GM23338 (cell line): ENCODE measurements at places on chromosomes 12 and 14.
A peak's percentile ranks its signal among the peaks of the same experiment; 100 is the strongest.

DNA sequence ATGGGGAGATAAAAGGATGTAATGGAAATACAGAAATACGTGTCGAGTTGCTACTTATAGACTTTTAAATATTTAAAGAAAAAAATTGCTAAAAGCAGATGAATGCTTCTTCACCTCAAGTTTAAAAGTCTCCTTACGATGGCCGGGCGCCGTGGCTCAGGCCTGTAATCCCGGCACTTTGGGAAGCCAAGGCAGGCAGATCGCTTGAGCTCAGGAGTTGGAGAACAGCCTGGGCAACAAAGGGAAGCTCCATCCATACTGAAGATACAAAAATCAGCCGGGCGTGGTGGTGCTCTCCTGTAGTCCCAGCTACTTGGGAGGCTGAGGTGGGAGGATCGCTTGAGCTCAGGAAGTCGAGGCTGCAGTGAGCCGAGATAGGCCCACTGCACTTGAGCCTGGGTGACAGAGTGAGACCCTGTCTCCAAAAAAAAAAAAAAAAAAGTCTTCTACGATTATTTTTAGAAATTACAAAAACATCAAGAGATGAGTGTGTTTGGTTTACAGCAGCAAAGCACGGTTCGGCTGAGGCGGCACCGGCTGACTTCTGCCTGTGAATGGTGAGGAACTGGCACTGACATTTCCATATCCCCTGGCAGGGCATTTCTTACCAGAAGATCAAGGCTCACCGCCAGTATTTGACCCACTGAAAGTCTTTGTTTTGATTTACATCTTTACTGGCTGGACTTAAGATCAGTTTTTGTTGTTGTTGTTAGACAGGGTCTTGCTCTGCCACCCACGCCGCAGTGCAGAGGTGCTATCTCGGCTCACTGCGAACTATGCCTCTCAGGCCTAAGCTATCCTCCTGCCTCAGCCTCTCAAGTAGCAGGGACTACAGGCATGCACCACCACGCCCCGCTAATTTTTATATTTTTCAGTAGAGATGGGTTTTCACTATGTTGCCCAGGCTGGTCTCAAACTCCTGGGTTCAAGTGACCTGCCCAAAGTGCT lies 3.9 kb upstream of the MTA1 start:
- no peaks in the 10 kb centered on the region for H3K36me3 ChIP-seq
- no peak for DNase-seq
- H3K27ac ChIP-seq = no peak overlapping the region

DNA sequence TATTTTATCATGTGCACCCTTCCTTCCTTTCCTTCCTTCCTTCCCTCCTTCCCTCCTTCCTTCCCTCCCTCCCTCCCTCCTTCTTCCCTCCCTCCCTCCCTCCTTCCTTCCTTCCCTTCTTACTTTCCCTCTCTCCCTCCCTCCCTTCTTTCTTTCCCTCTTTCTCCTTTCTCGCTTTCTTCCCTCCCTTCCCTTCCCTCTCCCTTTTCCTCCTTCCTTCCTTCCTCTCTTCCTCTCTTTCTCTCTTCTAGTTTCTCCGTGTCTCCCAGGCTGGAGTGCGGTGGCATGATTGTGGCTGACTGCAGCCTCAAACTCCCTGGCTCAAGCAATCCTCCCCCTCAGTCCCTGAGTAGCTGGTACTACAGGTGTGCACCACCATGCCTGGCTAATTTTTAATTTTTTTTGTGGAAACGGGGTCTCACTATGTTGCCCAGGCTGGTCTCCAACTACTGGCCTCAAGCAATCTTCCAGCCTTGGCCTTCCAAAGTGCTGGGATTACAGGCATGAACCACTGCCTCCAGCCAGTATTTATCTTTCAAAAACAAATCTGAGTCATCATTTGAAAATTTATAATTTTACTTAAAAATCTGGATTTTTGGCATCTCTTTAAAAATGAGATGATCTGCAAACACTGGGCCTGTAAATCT lies 7.8 kb downstream of the C1RL start:
- H3K4me1 ChIP-seq = no peaks in the 10 kb centered on the region
- no peaks in the 10 kb centered on the region for H3K27me3 ChIP-seq
- H3K27ac ChIP-seq = no peak overlapping the region
- H3K36me3 ChIP-seq = no peaks in the 10 kb centered on the region

GRCh38 chr14:101834800-101835547 lies 73.5 kb downstream of the PPP2R5C start:
- no peak overlapping the region for H3K4me3 ChIP-seq
- no peak overlapping the region for H3K27ac ChIP-seq
- DNase-seq = no peak
- no peaks in the 10 kb centered on the region for H3K27me3 ChIP-seq
- no peaks in the 10 kb centered on the region for H3K4me1 ChIP-seq

DNA sequence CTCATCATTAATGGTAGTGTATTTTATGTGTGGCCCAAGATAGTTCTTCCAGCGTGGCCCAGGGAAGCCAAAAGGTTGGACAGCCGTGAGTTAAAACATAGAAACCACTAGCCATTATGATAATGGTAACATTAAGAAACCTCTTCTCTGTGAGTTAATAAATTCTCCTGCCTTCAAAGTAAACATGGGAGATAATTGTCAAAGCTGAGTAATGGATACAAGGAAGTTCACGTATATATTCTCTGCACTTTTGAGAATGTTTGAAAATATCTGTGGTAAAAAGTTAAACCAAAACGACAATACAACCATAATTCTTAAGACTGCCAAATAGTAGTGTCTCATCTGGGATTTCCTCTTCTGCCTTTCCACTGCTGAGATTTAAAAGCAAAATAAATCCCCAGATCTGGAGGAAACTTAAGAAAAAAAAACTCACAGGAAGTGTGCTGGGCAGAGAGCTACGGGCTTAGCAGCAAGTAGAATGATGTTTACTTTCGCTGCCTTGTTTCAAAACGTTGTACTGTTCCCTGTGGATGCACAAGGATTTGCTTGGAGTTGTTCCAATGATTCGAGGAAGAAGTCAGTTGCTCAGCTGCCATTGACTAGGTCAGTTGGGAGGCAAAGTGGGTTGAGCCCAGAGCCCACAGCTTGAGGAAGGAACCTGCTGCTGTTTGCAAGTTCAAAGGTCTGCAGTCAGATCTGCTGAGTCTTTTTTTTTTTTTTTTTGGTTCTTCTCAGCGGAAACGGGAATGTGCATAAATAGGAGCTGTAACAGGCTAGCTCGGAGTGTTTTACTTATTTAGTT lies 1.7 kb downstream of the TPCN1 start:
- peak overlapping the region; percentile 59 for H3K4me3 ChIP-seq
- DNase-seq = peak; percentile 40
- no peak overlapping the region for H3K27ac ChIP-seq
- H3K4me1 ChIP-seq = peaks cover 18% of the 10 kb centered on the region

GRCh38 chr12:123741937-123742572 lies 20.0 kb upstream of the DNAH10 start:
- no peaks in the 10 kb centered on the region for H3K27me3 ChIP-seq
- DNase-seq = no peak
- H3K4me1 ChIP-seq = no peaks in the 10 kb centered on the region
- no peak overlapping the region for H3K4me3 ChIP-seq
- H3K36me3 ChIP-seq = peaks cover 60% of the 10 kb centered on the region

DNA sequence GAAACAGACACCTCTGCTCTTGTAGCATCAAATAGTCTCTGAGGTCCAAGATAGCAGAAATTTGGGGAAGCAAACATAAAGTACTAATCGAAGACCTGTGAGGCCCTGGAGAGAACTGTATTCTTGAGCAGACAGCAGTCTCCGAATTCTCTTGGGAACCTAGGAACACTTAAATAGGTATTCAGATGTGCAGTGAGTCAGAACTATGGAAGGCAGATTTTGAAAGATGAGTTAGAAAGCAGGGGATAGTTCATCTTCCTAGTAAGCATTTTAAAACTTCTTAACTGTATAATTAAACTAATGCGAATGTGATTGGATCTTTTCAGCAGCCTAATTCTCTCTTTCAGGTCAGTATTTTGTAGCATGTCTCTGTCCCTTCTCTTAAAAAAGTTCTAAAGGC lies 30.6 kb downstream of the NAA30 start:
- no peak overlapping the region for H3K27ac ChIP-seq
- no peak overlapping the region for H3K4me3 ChIP-seq
- H3K36me3 ChIP-seq = no peaks in the 10 kb centered on the region
- DNase-seq = no peak
- no peaks in the 10 kb centered on the region for H3K27me3 ChIP-seq
- H3K4me1 ChIP-seq = no peaks in the 10 kb centered on the region
